ENCODE measurements at places on chromosomes 5 and 9. TPM values are rescaled to one million over a fixed set of nuclear protein-coding genes. Genes with fewer than 3 reads are reported as not detected.

GOLGA2 gene
- 91.3 TPM for total RNA-seq

IFNA14 gene
- not detected for total RNA-seq

GRCh38 chr5:90483206-90483605, 8.5 kb downstream of the POLR3G start:
- DNase-seq: no peak

NR4A3 gene
- total RNA-seq: 0.07 TPM
